ENCODE measurements at places on chromosomes 12 and 14. TPM values are rescaled to one million over a fixed set of nuclear protein-coding genes. Genes with fewer than 3 reads are reported as not detected.

DNA sequence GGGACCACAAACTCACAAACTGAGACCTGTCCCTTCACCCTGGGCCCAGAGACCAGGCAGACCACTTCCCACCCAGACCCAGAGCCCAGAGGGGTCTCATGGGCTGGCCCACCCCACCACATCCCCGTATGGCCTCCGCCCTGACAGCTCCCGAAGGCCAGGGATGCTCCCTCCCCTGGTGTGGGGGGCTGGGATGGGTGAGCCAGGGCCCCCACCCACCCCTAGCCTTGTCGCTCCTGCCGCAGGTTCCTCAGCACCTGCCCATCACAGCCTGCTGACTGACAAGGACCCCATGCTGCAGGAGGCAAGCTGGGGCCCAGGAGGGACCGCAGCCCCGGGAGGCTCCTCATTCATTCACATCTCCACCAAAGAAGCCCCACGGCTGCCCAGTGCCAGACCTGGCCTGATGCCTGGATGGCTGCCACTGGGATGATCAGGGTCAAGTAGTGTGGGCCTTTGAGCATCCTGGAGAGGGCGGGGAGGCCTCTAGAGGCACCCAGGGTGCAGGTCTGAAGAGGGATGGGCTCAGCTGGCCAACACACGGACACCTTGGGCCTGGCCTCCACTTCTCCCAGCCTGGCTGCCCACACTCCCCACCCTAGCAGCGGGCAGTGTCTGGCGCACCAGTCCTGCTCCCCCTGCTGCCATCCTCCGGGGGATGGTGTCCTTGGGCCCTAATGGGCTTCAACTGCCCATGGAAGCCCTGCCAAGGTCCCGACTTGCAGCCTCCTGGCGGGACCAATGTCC is 24.7 kb upstream of the GPR132 start:
- H3K4me3 ChIP-seq = no peak overlapping the region
- DNase-seq = no peak
- H3K4me1 ChIP-seq = peaks cover 81% of the 10 kb centered on the region
- no peak overlapping the region for H3K27ac ChIP-seq
- peaks cover 65% of the 10 kb centered on the region for H3K27me3 ChIP-seq
- H3K36me3 ChIP-seq = no peaks in the 10 kb centered on the region

GRCh38 chr12:6276956-6277620 is 33.4 kb upstream of the PLEKHG6 start:
- peak overlapping the region; percentile 91 for H3K27ac ChIP-seq
- H3K4me1 ChIP-seq = peaks cover 27% of the 10 kb centered on the region
- H3K36me3 ChIP-seq = no peaks in the 10 kb centered on the region
- H3K27me3 ChIP-seq = peaks cover 5% of the 10 kb centered on the region

RNU4-1 gene
- 3,518 TPM for total RNA-seq

GRCh38 chr12:64895526-64895925 is 71.1 kb downstream of the TBC1D30 start:
- no peaks in the 10 kb centered on the region for H3K36me3 ChIP-seq
- no peak overlapping the region for H3K4me3 ChIP-seq
- no peak overlapping the region for H3K27ac ChIP-seq
- no peaks in the 10 kb centered on the region for H3K27me3 ChIP-seq
- no peak for DNase-seq
- H3K4me1 ChIP-seq = no peaks in the 10 kb centered on the region

- H3K4me1 ChIP-seq = no peaks in the 10 kb centered on the region
- no peak for DNase-seq
- no peak overlapping the region for H3K4me3 ChIP-seq
- no peak overlapping the region for H3K27ac ChIP-seq
Measured at GRCh38 chr12:69459477-69459876, 10.7 kb upstream of the FRS2 start.

OTX2 gene
- total RNA-seq = not detected

ASIC1 gene
- total RNA-seq = 2.1 TPM

DNA sequence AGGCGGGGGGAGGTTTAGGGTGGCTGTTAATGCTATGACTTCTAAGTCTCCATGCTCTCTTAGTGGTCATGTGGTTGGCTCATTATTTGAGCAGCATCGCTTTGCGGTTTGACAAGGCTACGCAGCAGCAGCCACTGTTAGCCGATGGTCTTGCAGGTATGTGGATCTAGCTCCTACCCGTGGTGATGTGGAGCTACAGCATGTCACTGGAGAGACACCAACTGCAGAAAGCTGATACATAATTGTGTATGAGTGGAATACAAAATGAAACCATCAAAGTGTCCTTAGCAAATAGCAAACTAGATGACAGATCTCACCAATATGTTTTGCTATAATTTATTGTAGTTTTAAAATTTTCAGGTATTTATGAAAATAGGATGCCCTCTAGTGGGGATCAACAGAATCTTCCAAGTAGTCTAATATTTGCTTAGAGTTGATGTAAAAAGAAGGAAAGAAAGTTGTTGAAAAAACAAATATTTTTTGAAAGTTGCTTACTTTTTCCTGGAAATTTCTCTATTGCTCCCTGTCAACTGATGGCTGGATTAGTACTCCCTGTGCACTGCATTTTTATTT is 94.9 kb downstream of the NAV3 start:
- H3K36me3 ChIP-seq = no peaks in the 10 kb centered on the region
- H3K4me3 ChIP-seq = no peak overlapping the region
- H3K27me3 ChIP-seq = no peaks in the 10 kb centered on the region
- peak; percentile 24 for DNase-seq
- H3K27ac ChIP-seq = no peak overlapping the region

DNA sequence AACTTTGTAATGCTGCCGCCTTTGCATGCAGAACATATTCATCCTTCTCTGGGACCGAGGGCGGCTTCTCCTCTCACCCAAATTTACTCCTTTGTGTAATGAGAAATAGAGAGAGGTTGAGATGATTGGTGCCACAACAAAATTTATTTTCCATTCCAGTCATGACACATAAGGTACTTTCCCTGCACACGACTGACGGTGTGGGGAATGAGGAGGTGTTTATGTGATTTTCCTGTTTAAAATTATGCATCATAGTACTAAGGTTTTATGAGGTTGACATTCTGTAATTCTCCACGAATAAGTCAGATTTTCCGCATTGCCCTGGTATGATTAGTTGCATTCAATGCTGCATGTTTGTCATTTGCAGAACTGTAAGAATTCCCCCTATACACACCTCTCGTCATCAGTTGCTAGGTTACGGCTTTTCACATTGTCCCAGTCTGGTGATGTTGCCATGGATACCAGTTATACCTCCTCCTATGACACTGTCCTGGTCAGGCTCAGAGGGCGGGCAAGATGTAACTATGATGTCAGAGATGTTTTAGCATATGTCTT is 23.1 kb downstream of the BICDL1 start:
- H3K4me3 ChIP-seq = no peak overlapping the region
- H3K27ac ChIP-seq = no peak overlapping the region
- no peak for DNase-seq
- no peaks in the 10 kb centered on the region for H3K27me3 ChIP-seq

DNA sequence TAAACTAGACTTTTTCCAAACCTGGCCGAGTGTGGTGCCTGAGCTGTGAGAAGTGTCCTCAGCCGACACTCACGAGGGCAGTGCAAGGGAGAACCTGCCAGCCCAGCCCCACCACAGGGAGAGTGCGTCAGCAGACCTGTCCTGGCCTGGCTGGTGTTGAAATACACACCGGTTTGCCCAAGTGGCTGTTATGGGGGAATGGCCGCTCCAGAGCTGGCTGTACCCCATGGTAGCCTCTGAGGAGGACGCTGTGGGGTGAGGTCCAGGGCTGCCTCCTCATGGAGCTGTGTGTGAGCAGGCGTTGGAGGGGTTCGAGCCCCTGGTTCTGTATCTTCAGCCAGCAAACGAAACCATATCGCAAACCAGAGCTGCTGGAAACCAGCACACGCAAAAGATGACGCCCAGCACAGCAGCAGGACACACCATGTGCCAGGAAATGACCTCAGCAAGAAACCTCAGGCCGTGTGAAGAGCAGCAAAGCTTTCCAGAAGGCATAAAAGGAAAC is 9.4 kb downstream of the ANKRD9 start:
- peaks cover 33% of the 10 kb centered on the region for H3K36me3 ChIP-seq
- no peak overlapping the region for H3K4me3 ChIP-seq
- no peaks in the 10 kb centered on the region for H3K27me3 ChIP-seq
- peaks cover 20% of the 10 kb centered on the region for H3K4me1 ChIP-seq
- H3K27ac ChIP-seq = peak overlapping the region; percentile 74

- H3K27me3 ChIP-seq = no peaks in the 10 kb centered on the region
- H3K4me3 ChIP-seq = peak overlapping the region; percentile 64
- no peaks in the 10 kb centered on the region for H3K36me3 ChIP-seq
- peaks cover 57% of the 10 kb centered on the region for H3K4me1 ChIP-seq
- DNase-seq = no peak
Measured at GRCh38 chr14:21267886-21268616, 1.2 kb downstream of the HNRNPC start.

DNA sequence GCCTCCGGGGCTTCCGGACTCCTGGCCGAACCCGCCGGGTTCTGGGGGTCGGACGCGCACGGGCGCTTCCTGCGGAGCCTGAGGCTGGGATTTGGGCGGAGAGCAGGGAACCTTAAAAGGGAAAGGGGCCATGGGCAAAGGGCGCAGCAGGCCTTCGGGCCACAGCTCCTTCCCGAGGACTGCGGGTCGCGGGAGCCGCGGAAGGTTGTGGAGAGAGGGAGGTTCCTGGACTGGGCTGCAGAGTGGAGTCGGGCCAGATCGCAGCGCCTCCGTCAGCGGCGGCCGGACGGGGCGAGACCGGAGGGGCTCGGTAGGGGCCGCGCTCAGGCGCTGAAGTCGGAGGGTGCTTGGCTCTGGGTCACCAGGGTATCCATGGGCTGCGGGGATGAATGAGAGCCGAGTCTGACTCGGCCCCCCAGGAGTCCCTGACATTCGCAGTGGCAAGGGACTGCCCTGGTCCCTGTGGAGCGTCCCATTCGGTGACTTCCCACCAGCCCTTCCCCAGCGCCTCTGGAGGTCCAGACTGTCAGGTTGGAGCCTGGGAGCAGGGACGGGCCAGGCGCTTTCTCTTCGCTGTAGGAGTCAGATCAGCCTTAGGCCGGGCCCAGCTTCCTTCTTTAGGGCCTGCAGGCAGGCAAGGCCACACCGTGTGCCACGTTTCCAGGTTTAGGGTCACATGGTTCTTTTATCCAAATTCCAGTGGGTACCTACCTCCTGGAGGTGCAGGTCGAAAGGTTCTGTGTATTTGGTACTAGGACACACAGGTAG is 938 bp upstream of the SLC25A29 start:
- peaks cover 18% of the 10 kb centered on the region for H3K4me1 ChIP-seq
- H3K36me3 ChIP-seq = no peaks in the 10 kb centered on the region
- H3K27me3 ChIP-seq = no peaks in the 10 kb centered on the region
- peak overlapping the region; percentile 79 for H3K27ac ChIP-seq
- H3K4me3 ChIP-seq = peak overlapping the region; percentile 81

DNA sequence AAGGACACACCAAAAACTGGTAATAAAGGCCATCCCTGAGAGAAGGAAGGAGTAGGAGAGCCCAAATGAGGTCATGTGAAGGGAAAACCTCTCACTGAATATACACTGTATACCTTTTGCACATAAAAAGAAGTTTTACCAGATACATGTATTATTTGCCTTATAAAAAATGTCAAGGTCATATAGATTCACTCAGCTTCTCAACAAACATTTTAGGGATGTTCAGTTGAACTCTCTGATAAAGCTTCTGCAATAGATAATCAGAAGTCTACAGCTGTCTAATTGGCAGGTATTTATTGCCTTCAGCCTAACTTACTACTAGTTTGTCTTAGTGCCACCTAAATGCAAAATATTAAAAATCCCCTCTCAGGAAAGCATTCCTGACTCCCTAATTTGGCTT is 8.7 kb downstream of the SLC11A2 start:
- no peaks in the 10 kb centered on the region for H3K27me3 ChIP-seq
- DNase-seq = no peak
- H3K4me3 ChIP-seq = no peak overlapping the region
- peaks cover 70% of the 10 kb centered on the region for H3K4me1 ChIP-seq
- no peak overlapping the region for H3K27ac ChIP-seq

GRCh38 chr12:50555471-50555885 is 50.7 kb downstream of the DIP2B start:
- H3K36me3 ChIP-seq = no peaks in the 10 kb centered on the region
- H3K4me1 ChIP-seq = peaks cover 3% of the 10 kb centered on the region
- H3K4me3 ChIP-seq = no peak overlapping the region
- no peaks in the 10 kb centered on the region for H3K27me3 ChIP-seq
- no peak for DNase-seq

DNA sequence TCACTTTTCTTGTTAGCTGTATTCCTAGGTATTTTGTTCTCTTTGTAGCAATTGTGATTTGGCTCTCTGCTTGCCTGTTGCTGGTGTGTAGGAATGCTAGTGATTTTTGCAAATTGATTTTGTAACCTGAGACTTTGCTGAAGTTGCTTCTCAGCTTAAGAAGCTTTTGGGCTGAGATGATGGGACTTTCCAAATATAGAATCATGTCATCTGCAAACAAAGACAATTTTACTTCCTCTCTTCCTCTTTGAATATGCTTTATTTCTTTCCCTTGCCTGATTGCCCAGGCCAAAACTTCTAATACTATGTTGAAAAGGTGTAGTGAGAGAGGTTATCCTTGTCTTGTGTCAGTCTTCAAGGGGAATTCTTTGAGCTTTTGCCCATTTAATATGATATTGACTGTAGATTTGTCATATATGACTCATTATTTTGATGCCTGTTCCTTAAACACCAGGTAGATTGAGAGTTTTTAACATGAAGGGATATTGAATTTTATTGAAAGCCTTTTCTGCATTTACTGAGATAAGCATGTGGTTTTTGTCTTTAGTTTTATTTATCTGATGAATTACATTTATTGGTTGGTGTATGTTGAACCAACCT is 26.7 kb downstream of the CLECL1 start:
- H3K4me3 ChIP-seq = no peak overlapping the region
- no peaks in the 10 kb centered on the region for H3K27me3 ChIP-seq
- DNase-seq = no peak

DNA sequence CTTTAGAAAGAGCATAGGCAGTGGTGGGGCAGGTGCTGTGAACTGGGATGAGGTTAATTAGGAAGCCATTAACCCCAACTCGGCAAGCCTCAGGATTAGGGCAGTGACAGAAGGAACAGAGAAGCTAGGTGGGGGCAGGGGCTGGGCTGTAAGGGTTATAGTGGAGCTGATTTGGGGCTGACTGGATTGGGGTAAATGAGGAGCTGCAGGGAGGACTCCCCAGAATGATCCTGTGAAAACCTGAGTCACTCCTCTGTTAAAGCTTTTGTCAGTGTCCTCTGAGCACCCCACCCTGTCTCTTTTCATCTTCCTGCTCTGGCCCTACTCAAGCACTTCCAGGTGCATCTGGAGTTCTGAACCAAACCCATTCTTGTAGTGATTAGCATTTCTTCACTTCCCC is 4.4 kb downstream of the KLC1 start:
- no peaks in the 10 kb centered on the region for H3K27me3 ChIP-seq
- no peak for DNase-seq
- no peak overlapping the region for H3K4me3 ChIP-seq
- no peaks in the 10 kb centered on the region for H3K36me3 ChIP-seq
- peaks cover 20% of the 10 kb centered on the region for H3K4me1 ChIP-seq

DNA sequence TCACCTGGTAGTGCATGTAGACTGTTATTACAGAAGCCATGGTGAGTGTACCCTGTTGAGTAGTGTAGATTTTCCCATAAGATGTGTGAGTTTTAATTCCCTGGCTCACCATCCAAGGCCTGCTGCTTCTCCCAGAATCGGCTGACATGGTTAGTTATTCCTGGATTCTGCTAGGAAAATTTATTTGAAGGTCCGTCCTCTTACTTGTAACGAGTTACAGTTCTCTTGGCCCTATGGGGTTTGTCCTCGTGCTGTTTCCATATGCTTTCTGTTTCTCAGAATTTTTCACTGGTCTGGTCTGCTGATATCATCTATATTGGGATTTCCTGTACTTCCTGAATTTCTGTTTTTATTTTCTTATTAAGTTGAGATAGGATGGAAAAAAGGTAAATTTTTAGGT is 423.3 kb upstream of the RGS6 start:
- no peaks in the 10 kb centered on the region for H3K4me1 ChIP-seq
- no peaks in the 10 kb centered on the region for H3K36me3 ChIP-seq
- H3K27me3 ChIP-seq = no peaks in the 10 kb centered on the region
- no peak overlapping the region for H3K27ac ChIP-seq
- no peak for DNase-seq
- no peak overlapping the region for H3K4me3 ChIP-seq

MFAP5 gene
- total RNA-seq = 12.0 TPM
